ENCODE measurements at places on chromosomes 3 and 15.

- DNase-seq, result peak; percentile 76
Measured at GRCh38 chr15:62472616-62473299, 307.7 kb upstream of the C2CD4B start.

GRCh38 chr3:155185631-155186071, 105.5 kb downstream of the MME start:
- no peak for DNase-seq

- DNase-seq, result no peak
Measured at GRCh38 chr15:60161704-60162103, 157.6 kb downstream of the FOXB1 start.

- peak; percentile 82 for DNase-seq
Measured at GRCh38 chr3:72255791-72256559, 471.0 kb upstream of the PROK2 start.

DNA sequence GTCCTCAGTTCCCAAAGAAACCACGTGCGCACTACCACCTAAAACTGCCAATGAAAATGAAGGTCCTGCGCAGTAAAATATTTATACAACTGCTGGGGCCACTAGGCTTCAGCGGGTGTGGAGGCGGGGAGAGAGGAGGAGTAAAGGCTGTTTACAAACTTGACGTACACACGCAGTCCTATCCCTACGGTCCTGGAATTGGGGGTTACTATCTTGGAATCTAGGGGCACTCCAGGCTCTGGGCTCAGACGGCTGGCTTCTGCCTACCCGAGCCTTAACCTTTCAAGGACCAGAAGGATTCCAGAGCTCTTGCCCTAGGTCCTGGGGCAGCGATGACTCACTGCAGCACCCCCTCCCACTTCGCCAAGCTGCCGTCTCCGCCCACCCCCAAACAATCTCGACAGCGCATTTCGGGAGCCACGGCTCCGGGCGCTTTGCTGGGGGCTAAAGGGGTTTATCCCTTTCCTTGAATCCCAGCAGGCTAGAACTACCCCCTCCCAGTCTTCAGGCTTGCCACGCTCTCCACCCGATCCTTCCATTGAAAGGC, 3.0 kb downstream of the ADAMTS9 start:
- peak; percentile 45 for DNase-seq

GRCh38 chr3:107239703-107240102, 137.5 kb upstream of the CCDC54 start:
- DNase-seq, result no peak

DNA sequence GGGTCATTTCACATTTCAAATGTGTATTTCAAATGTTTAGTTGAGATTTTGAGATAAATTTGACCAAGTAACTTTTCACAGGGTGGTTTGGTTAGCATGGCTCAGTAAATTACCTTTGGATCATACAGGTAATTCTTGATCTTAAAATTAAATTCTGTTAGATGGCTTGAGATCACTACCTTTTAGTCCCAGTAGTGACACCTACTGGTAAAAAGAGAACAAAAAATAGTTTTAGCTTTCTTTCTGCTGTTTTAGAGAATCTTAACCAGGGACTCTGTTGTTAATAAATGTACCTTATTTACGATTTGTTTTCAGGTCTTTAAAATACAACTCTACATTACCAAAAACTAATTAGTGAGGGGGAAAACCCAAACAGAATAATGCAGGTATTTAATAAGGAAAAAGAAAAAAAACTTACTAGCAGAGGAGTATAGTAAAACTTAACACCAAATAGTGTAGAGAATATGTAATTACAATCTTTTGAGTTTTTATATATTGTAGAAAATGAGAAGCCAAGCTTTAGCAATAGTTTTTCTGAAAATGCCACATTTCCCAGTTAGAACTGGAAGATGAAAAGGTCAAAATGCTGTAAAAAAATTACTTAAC, 620.3 kb upstream of the AGTR1 start:
- DNase-seq, result no peak

DNA sequence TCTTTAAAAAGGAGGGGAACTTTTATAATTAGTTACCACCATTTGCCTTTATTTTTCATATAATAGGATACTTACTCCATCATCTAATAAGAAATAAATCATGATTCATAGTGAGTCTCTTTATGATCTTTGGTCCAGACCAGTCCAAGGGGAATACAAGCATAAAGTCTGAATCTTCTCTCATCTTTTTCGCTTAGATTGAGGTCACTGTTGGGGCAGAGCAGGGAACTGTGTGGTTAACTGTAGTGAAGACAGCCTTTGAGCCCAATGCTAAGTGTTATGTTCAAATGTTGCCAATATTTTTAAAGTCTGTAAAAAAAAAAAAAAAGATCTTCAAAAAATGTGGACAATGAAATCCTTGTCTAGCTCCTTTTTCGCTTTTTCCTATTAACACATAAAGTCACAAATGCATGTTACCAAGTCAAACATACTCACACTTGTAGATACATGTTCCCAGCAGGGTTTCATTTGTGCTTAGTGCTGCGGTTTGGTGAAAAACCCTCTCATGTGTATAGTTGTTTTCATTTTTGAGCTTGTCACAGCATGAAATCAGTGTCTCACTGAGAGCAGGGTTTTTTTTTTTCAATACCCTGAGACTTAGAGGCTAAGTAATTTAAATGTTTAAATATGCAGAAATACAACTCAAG, 72.1 kb downstream of the EPHA3 start:
- no peak for DNase-seq

DNA sequence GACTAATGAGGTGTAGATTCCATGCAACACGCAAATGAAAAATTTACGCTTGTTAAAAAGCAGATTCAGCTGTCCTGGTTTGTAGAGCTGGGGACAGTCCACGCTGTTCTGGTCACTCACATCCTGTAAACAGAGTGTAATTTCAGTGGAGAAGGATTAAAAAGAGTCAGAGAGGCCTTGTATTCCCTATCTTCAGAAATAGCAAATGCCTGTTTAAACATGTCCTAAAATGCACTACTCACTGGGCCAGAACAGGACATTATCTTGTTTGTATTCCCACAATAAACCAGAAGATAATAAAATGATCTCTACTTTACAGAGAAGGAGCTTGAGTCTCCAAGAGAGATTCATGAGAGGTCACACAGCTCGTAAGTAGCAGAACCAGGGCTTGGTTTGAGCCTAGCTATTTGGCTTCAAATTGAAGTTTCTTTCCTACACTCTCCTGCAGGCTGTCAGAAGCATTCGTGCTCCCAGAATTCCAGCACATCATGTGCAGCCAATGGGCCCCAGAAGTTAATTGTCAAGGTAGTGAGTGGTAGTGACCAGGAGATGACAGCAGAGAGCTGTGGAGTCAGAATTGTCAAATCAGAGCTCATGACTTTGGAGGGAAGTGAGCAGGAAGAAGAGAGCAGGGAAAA, 242.5 kb downstream of the ATP8B4 start:
- peak; percentile 35 for DNase-seq

DNA sequence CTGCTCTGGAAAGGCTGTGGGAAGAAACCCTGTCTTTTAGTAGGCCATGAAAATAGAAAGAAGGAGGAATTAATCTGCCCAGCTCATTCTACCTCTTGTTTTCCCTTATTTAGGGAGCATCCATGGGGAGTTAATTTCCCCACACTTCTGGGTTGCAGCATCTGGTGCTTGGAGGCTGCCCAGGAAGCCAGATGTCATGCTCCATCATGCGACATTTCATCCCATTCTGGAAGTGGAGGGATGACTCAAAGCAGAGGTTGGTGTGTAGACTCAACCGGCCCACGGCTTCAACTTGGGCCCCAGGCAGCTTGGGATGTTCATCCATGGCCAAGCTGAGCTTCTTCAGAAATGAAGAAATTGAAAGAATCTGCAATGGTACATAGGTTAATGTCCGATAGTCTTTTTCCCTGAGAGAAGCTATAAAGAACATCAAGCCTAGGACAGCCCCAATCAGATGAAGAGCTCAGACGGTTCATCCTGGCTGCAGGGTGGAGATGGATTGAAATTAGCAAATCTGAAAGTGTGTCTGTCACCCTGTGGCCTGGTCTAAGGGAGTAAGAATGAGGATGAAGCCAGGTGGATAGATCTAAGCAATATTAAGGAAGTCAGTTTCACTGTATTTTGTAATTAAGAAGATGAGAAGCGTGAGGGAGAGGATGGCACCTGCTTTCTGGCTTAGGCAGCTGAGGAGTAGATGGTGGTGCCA, 24.5 kb upstream of the PROK2 start:
- no peak for DNase-seq

- no peak for DNase-seq
Measured at GRCh38 chr15:82168296-82168695, 94.2 kb downstream of the EFL1 start.

DNA sequence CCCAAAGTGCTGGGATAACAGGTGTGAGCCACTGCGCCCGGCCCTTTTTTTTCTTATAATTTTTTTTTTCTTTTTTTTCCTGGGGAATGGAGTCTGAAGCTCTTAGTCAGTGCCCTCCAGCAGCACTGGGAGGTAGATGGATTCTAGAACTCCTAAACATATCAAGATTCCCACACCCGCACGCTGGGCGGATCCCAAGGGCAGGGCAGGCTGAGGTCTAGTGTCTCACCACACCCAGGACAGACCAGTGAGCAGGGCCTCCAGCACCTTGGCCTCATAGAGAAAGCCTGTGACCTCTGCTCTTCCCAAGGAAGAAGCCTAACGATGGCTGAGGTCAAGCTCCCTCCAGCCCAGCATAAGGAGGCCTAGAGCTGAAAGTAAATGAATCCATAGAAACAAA, 153.7 kb upstream of the MEF2A start:
- DNase-seq, result no peak

GRCh38 chr15:74631935-74632560, 16.4 kb downstream of the CLK3 start:
- DNase-seq, result no peak

DNA sequence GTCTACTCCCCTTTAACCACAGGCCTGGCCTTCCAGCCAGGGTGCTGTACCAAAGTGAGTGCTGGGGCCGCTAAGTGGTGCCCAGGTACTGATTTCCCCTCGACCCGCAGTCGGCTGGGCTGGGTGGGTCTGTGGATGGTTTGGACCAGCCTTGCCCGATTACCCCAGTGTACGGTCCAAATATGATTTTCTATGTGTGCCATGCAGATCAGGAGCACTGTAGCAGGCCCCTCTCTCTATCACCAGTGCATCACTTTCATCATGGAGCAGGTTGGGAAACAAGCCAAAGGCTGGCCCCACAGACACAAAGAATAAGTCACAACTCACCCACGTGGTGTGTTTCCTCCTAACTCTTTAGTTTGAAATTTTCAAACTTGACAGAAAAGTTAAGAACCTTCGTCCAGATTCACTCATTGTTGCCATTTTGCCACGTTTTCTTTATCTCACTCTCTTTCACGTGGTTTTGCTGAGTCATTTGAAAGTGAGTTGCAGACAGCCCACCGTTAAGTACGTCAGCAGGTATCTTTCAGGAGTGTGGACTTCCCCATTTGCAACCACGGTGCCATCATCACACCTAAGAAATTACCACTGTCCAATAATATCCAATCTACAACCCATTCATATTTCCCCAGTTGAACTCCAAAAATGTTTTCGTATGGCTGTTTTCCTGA, 37.0 kb downstream of the ZNF710 start:
- DNase-seq, result no peak

GRCh38 chr3:61460636-61461035, 100.7 kb upstream of the PTPRG start:
- DNase-seq, result no peak

DNA sequence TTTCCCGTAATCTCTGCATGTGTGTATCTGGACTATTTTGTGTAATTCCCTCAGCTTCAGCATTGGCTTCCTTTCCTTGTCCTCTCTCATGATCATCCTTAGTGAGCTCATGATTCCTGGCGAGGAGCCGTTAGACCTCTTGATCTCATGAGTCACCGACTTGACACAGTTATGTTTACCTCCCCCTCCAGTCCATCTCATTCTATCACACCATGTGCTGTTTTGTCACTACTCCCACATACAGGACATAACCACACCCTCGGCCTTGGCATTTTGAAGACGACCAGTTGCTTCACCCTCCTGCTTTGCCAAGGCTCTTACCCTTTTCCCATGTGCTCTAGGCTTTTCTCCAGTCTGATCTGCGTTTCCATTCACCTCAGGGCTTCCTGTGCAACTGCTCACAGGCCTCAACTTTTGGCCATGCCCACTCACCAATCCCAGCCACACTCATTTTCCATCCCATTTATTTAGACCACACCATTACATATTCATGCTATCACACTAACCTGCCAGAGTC, 41.5 kb downstream of the CP start:
- DNase-seq, result peak; percentile 98

Measured in tibial artery (tissue), 4 donors.